NCI-H460 (cell line): ENCODE measurements at places on chromosomes 5 and 9. TPM values are rescaled to one million over a fixed set of nuclear protein-coding genes. Genes with fewer than 3 reads are reported as not detected.

PCDHGA5 gene
- 0.58 and 0.62 TPM in 2 replicates for total RNA-seq

LRRC70 gene
- total RNA-seq: 0.54 and 0.75 TPM in 2 replicates

CAMK2A gene
- total RNA-seq: not detected in 2 replicates

IFNA21 gene
- not detected in 2 replicates for total RNA-seq

GFPT2 gene
- total RNA-seq: 10.6 and 12.5 TPM in 2 replicates

UNC5A gene
- not detected in 2 replicates for total RNA-seq

FRRS1L gene
- total RNA-seq: not detected in 2 replicates

WDR31 gene
- total RNA-seq: 1.5 and 1.7 TPM in 2 replicates

GLRA1 gene
- not detected in 2 replicates for total RNA-seq

C9orf153 gene
- total RNA-seq: 0.14 and 0.40 TPM in 2 replicates

SLC9A3 gene
- 9.1 and 10.5 TPM in 2 replicates for total RNA-seq

BSPRY gene
- 0.12 TPM in 1 of 2 replicates, not detected in the other for total RNA-seq

PAEP gene
- total RNA-seq: 2.9 and 3.7 TPM in 2 replicates

ZNF483 gene
- total RNA-seq: 1.6 and 2.6 TPM in 2 replicates

F2RL2 gene
- total RNA-seq: 37.5 and 41.5 TPM in 2 replicates

PDGFRB gene
- total RNA-seq: 1.7 and 2.4 TPM in 2 replicates

PTGS1 gene
- 1.5 and 1.9 TPM in 2 replicates for total RNA-seq

CYLC2 gene
- not detected in 2 replicates for total RNA-seq

ZNF300 gene
- total RNA-seq: 0.05 and 0.06 TPM in 2 replicates

ANGPTL2 gene
- total RNA-seq: 0.27 TPM in 1 of 2 replicates, not detected in the other

OR2Y1 gene
- not detected in 2 replicates for total RNA-seq

C5orf47 gene
- total RNA-seq: not detected in 2 replicates

DDX4 gene
- 0.14 TPM in 1 of 2 replicates, not detected in the other for total RNA-seq

MSX2 gene
- total RNA-seq: 11.7 TPM in 2 replicates

RNF183 gene
- total RNA-seq: 0.32 TPM in 1 of 2 replicates, not detected in the other

RANBP3L gene
- 0.17 TPM in 1 of 2 replicates, not detected in the other for total RNA-seq

CCNO gene
- 8.0 and 8.5 TPM in 2 replicates for total RNA-seq

ODF2 gene
- total RNA-seq: 39.4 and 47.2 TPM in 2 replicates

PCDHB12 gene
- total RNA-seq: 0.75 and 0.99 TPM in 2 replicates

SPATA31E1 gene
- total RNA-seq: not detected in 2 replicates

FREM1 gene
- not detected in 2 replicates for total RNA-seq

CDC20B gene
- total RNA-seq: not detected in 2 replicates
